ENCODE measurements at places on chromosomes 6 and 20. TPM values are rescaled to one million over a fixed set of nuclear protein-coding genes. Genes with fewer than 3 reads are reported as not detected.

Gene LRRN4
- 1.7 TPM for polyA plus RNA-seq

Gene FLRT3
- 0.54 TPM for polyA plus RNA-seq

Gene SNAP25
- polyA plus RNA-seq = 3.0 TPM

Gene DSTN
- polyA plus RNA-seq = 295 TPM

Gene GHRH
- not detected for polyA plus RNA-seq

Gene MAFB
- polyA plus RNA-seq = 20.9 TPM

Gene F13A1
- 296 TPM for polyA plus RNA-seq

Gene CENPQ
- polyA plus RNA-seq = 2.6 TPM

Gene GSTA1
- 1.7 TPM for polyA plus RNA-seq

Gene TMEM200A
- 1.8 TPM for polyA plus RNA-seq

Gene MANEA
- polyA plus RNA-seq = 4.1 TPM

Gene LKAAEAR1
- 0.64 TPM for polyA plus RNA-seq

Gene KHDRBS2
- polyA plus RNA-seq = 0.03 TPM

Gene CAGE1
- polyA plus RNA-seq = not detected

Gene ZBTB22
- polyA plus RNA-seq = 13.4 TPM

Gene SEMG1
- polyA plus RNA-seq = not detected

Gene CAP2
- 2.5 TPM for polyA plus RNA-seq

Gene CPNE5
- 8.5 TPM for polyA plus RNA-seq

Gene KHDC1
- polyA plus RNA-seq = 0.88 TPM

Gene DZANK1
- polyA plus RNA-seq = 1.0 TPM

Gene SLC25A27
- 8.2 TPM for polyA plus RNA-seq

Gene CRIP3
- not detected for polyA plus RNA-seq

Gene APOM
- polyA plus RNA-seq = 6.5 TPM

Gene LINC00237
- polyA plus RNA-seq = not detected

Gene SLC17A9
- polyA plus RNA-seq = 2.0 TPM

Gene BCL2L1
- 64.4 TPM for polyA plus RNA-seq
